CD14-positive monocyte (primary cell): ENCODE measurements at places on chromosomes 5 and 9. TPM values are rescaled to one million over a fixed set of nuclear protein-coding genes. Genes with fewer than 3 reads are reported as not detected.
A peak's percentile ranks its signal among the peaks of the same experiment; 100 is the strongest.

DNA sequence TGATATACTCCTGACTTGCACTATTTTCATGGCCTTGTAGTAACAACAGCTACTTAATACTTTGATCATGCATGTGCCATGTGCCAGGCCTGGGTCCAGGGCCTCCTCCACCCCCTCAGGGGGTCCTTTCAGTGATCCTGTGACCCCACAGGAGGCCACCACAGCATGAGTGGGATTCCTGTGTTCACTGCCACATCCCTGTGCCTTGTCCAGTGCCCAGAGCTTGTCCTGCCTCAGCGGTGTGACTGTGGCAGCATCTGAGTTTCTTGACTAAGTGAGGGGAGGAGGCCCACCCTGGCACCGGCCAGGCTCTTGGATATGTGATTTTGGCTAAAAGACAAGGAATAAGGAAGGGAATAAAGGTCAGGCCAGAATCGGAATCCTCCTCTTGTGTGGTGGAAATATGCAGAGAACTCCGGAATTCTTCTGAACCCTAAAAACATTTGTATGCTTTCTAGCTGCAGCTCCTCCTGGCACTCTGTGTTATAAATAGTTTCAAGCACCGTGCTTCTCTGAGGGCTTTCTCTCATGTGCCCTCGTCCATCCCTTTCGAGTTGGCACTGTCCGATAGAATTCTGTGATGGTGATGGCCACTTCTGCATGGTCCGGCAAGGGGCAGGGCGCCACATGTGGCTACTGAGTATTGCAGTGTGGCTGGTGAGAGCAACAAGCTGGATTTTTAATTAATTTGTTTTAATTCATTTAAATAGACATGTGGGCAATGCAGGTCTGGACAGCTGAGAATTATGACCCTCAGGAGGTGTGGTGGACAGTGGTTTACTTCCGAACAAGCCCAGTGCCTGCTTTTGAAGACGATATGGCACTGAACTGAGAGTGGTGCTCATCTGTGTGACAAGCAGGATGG is 31.8 kb downstream of the TENT4A start:
- H3K27ac ChIP-seq: peak overlapping the region; percentile 20
- no peak overlapping the region for H3K4me3 ChIP-seq
- H3K4me1 ChIP-seq: no peaks in the 10 kb centered on the region
- H3K27me3 ChIP-seq: no peaks in the 10 kb centered on the region

- H3K27me3 ChIP-seq: peaks cover 22% of the 10 kb centered on the region
- H3K4me3 ChIP-seq: no peak within 1 kb of the TSS
- H3K36me3 ChIP-seq: no peaks in the 10 kb centered on the region
- no peak for DNase-seq
These were observed at the start of gene PCDHGB1 for GRCh38 chr5:141349917-141350619. Gene PCDHGB1, plus strand, starts transcription at chr5:141350099. Its CDS starts 162 bp downstream, at chr5:141350261.

DNA sequence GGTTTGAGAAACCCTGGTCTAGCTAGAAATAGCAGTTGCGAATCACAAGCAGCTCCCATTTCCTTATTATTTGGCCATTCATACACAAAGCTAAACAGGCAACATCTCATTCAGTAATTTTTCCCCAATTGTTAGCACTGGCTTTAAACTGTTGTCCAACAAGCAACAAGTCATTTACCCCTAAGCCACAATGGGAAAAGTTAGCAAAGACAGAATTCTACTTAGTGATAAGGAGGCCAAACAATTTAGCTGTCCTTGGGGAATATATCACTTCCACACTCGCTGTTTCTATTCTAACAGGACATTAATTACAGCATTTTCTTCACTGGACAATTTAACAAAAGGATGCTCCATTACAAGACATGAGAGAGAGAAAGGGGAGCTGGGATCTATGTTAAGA is 2.8 kb downstream of the MYO10 start:
- no peak overlapping the region for H3K4me3 ChIP-seq
- DNase-seq: no peak
- H3K27ac ChIP-seq: no peak overlapping the region
- peaks cover 51% of the 10 kb centered on the region for H3K27me3 ChIP-seq

GRCh38 chr5:141039061-141039460 is 12.1 kb upstream of the PCDHB1 start:
- no peak overlapping the region for H3K4me3 ChIP-seq
- H3K27me3 ChIP-seq: no peaks in the 10 kb centered on the region
- no peaks in the 10 kb centered on the region for H3K36me3 ChIP-seq
- H3K4me1 ChIP-seq: no peaks in the 10 kb centered on the region
- H3K27ac ChIP-seq: no peak overlapping the region

- H3K4me3 ChIP-seq: no peak overlapping the region
- no peak overlapping the region for H3K27ac ChIP-seq
- no peaks in the 10 kb centered on the region for H3K36me3 ChIP-seq
These were observed 101.5 kb upstream of the ZNF608 start for GRCh38 chr5:124847907-124848306.

GRCh38 chr9:135792268-135793128 is 90.5 kb downstream of the KCNT1 start:
- H3K4me1 ChIP-seq: no peaks in the 10 kb centered on the region
- no peak for DNase-seq
- H3K4me3 ChIP-seq: no peak overlapping the region

GRCh38 chr9:4680173-4680525 is 780 bp downstream of the CDC37L1 start:
- no peak for DNase-seq
- peaks cover 6% of the 10 kb centered on the region for H3K36me3 ChIP-seq
- H3K4me3 ChIP-seq: peak overlapping the region; percentile 80
- peaks cover 21% of the 10 kb centered on the region for H3K4me1 ChIP-seq

DNA sequence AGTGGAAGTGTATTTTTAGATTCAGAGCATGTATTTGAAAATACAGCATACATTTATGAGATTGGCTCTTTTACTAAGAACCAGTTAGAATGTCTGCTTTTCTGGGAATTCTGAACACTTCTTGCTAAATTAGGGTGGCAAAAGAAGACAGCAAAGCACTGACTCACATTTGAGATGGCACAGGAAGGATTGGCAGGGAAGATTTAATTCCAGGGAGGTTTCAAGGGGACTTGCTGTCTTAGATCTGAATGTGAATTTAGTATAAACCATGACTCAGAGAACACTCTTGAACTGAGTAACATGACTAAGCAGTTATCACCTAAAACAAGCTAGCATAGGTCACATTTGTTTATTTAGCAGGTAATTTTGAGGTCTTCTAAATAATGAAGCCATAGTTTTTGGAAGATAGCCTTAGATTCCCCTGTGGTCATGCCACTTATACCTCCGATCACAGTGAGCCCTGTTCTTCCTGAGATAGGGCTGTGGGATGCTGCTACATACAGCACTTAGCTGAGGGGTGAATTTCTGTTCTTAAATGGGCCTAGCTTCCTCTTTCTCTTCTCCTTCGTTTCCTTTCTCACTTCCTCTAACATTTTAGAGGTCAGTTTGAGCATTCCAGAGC is 173.8 kb downstream of the PCSK1 start:
- H3K4me3 ChIP-seq: no peak overlapping the region
- H3K4me1 ChIP-seq: peaks cover 21% of the 10 kb centered on the region
- DNase-seq: peak; percentile 59
- H3K27ac ChIP-seq: no peak overlapping the region
- H3K36me3 ChIP-seq: no peaks in the 10 kb centered on the region

GRCh38 chr9:104769655-104770054 is 5.7 kb downstream of the NIPSNAP3B start:
- DNase-seq: no peak
- peak overlapping the region; percentile 60 for H3K27ac ChIP-seq
- no peak overlapping the region for H3K4me3 ChIP-seq
- no peaks in the 10 kb centered on the region for H3K27me3 ChIP-seq
- peaks cover 30% of the 10 kb centered on the region for H3K4me1 ChIP-seq
- H3K36me3 ChIP-seq: no peaks in the 10 kb centered on the region

DNA sequence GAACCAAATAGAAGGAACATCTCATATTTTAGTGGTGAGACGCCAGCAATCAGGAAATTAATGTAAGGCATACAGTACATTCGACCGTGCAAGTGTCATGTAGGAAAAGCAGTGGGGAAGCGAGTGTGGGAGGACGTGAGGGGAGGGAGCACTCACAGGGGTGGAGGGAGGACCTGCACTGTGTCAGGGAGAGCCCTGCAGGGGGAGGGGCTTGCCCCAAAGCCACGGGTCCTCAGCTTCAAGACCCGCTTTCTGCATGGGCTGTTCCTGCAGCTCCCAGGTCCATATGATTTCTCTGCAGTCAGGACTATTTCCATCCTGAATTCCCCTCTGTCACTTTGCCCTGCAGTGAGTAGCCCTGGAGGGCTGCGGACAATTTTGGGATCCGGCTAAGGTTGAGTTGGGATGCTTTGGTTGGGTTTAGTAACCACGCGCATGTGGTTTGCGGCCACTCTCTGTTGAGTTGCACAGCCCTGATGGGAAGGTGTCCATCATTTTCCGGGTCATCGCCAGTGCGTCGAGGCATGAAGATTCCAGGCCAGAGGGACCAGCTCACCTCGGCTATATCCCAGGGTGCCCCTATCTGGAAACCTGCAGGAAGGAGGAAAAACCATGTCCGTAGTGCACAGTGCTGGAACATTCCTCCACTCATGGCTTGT is 61.9 kb downstream of the IRX1 start:
- no peaks in the 10 kb centered on the region for H3K4me1 ChIP-seq
- DNase-seq: no peak
- H3K27ac ChIP-seq: no peak overlapping the region
- H3K36me3 ChIP-seq: no peaks in the 10 kb centered on the region
- no peaks in the 10 kb centered on the region for H3K27me3 ChIP-seq
- H3K4me3 ChIP-seq: no peak overlapping the region

DNA sequence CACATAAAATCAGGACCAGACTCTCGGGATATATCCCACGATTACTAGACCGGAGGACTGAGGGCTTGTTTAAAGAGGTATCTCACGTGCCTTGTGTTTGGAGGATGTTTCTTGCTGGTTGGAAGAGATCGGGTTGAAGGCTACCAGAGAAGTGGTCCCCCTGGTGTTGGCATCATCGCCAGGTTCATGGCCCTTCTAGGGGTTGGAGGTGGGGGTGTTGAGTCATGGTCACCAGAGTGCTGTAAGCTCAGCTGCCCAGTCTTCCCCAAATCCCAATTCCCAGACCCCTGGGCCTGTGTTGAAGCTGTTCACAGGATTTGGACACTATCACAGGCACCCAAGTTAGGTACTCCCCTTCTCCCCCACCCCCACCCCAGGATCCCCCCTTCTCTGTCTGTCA is 29.1 kb upstream of the PRDM12 start:
- no peak for DNase-seq
- no peaks in the 10 kb centered on the region for H3K27me3 ChIP-seq
- H3K36me3 ChIP-seq: peaks cover 86% of the 10 kb centered on the region

GRCh38 chr9:108813951-108814601 is 41.7 kb downstream of the ACTL7B start:
- peak; percentile 73 for DNase-seq
- peaks cover 34% of the 10 kb centered on the region for H3K4me1 ChIP-seq
- no peak overlapping the region for H3K4me3 ChIP-seq
- no peaks in the 10 kb centered on the region for H3K27me3 ChIP-seq
- no peak overlapping the region for H3K27ac ChIP-seq

DNA sequence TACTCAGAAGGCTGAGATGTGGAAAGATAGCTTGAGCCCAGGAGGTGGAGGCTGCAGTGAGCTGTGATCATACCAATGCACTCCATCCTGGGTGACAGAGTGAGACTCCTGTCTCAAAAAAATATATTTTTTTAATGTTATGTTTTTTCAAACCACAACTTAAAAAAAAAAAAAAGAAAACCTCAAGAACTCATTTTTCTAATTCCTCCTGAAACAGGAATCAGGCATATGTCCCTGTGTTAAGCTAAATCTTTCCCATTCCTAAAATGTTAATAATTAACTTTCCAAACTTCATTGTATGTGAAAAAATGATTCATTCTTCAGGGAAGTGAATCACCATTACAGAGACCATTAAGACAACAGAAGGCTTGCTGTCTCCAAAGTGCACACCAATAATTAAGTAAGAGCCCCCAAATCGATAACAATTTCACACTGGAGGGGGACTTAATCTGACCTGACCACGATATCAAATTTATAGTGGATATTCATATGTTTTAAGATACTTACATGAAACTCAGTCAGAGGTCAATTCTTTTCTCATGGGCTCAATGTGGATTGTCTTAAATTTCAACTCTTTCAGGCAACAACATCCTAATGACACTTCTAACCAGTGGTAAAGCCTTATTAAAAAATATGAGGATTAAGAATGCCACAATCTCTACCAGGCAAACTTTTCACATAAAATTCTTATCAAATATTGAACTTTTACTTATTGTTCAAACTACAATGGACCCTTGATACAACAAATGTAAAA is 5.2 kb downstream of the CEMIP2 start:
- H3K27me3 ChIP-seq: no peaks in the 10 kb centered on the region
- no peak overlapping the region for H3K4me3 ChIP-seq
- H3K27ac ChIP-seq: no peak overlapping the region
- H3K36me3 ChIP-seq: peaks cover 3% of the 10 kb centered on the region
- H3K4me1 ChIP-seq: peaks cover 42% of the 10 kb centered on the region

DNA sequence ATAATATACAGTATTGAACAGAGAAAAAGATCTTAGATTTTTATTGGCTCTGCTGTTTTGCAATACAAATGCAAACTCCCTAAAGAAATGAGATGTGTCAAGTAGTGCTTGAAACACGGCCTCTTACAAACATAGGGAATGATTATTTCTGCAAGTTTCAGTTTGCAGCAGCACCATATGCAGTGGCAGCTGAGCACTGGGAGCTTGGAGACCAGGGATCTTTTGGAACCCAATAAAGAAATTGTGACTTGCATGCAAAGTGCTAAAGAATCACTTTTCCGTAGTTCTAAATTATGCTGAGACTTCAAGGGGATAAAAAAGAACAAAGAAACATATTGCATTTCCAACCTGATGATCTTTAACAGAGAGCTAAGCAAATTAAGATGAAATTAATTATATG is 674.6 kb upstream of the ZNF608 start:
- no peak overlapping the region for H3K27ac ChIP-seq
- no peaks in the 10 kb centered on the region for H3K4me1 ChIP-seq
- H3K36me3 ChIP-seq: no peaks in the 10 kb centered on the region

GRCh38 chr9:18185196-18185595 is 288.8 kb upstream of the ADAMTSL1 start:
- no peaks in the 10 kb centered on the region for H3K36me3 ChIP-seq
- no peak overlapping the region for H3K27ac ChIP-seq
- H3K4me3 ChIP-seq: no peak overlapping the region
- DNase-seq: no peak
- no peaks in the 10 kb centered on the region for H3K4me1 ChIP-seq
- H3K27me3 ChIP-seq: no peaks in the 10 kb centered on the region

DNA sequence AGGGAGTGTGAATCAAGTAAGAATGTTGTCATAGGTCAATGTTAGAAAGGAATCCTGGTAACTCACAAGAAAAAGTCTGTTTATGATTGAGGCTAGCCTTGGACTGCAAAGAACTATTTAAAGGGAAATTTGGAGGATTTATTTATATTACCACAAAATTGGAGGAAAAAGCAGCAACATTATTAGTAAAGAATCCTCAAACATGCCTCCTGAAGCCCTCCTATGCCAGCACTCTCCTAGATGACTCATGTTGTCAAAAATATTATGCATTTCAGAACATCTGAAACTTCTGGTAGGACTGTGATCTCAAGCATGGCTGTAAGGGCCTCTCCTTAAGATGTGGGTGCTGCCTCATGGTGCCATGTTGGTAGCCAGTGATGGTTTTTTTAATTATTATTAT is 628.5 kb downstream of the CHSY3 start:
- no peak overlapping the region for H3K27ac ChIP-seq
- H3K27me3 ChIP-seq: no peaks in the 10 kb centered on the region

The BSPRY gene
- 0.16 TPM for polyA plus RNA-seq

The ZNF879 gene
- 1.0 and 1.4 TPM in 2 replicates for polyA plus RNA-seq

The LOX gene
- not detected for polyA plus RNA-seq

The CCL28 gene
- 0.51 TPM for polyA plus RNA-seq

The APBA1 gene
- polyA plus RNA-seq: not detected

The IFNA21 gene
- polyA plus RNA-seq: not detected

The CDHR2 gene
- polyA plus RNA-seq: not detected

The TAF11L10 gene
- not detected for polyA plus RNA-seq

The CYLC2 gene
- polyA plus RNA-seq: not detected

The PCDHA4 gene
- not detected for polyA plus RNA-seq
